ENCODE measurements at places on chromosomes 5 and 9.

DNA sequence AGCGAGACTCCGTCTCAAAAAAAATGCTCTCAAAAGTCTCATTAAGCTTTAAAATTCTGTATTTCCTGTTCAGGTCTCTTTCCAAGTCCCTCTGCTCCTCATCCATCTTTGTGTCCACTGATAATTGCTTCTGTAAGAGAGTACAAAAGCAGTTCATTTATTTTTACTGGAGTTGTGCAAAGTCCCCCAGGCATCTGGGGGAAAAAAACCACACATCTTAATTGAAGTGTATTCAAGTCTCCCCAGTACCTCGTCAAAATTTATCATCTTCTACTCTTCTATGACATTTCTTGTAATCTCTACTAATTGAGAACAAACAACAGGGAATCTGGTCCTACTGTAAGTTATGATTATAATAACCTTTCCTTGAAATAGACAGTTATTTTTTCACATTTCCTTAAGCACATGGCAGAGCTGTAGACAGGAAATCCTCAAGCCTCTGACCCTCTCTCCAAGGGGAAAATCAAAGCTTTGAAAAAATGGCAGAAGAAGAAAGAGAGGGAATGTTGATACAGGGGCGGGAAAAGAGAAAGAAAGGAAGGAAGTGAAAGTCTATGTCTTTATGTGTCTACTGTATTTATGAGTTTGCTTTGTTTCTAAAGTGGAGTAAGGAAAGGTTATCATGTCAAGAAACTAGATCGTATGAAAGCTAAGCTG, 51.5 kb downstream of the RAI14 start:
- no peak for DNase-seq

GRCh38 chr9:128068386-128069205, 564 bp downstream of the SLC25A25 start:
- no peak for DNase-seq

DNA sequence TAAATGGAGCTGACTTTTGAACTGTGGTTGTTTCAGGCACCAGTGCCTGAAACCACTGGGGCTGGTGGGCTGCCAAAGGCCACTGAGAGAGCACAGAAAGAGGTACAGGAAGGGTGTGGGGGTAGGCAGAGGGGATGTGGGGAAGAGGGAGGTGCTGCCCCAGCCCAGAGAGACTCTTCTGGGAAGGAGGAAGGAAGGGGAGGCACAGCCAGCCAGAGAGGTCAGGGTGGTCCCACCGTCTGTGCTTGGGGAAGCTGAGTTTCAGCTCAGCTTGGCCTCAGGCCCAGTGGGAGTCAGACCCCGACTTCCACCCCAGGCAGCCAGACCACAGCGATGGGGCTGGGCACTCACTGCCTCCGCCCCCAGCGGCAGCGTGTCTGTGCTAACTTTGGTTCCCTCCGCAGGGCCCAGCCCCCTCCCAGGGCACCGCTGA, 8.6 kb upstream of the PHYKPL start:
- DNase-seq = no peak

DNA sequence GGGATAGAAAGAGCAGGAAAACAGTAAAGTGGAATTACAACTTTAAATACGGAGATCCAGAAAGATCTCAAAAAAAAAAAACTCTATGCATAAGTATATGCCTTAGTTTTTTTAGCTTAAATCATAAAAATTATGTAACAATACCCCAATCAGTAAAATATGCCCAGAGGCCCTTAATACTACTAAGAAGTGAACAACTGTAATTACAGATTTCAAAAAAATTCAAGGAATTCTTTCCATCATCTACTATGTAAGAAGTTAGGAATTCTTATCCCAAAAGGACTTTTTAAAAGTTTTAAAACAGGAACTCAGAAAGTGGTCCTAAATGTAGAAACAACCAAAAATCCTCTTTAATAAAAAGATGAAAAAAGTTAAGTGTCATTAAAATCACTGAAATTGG, 111.3 kb downstream of the SSBP2 start:
- DNase-seq = no peak

DNA sequence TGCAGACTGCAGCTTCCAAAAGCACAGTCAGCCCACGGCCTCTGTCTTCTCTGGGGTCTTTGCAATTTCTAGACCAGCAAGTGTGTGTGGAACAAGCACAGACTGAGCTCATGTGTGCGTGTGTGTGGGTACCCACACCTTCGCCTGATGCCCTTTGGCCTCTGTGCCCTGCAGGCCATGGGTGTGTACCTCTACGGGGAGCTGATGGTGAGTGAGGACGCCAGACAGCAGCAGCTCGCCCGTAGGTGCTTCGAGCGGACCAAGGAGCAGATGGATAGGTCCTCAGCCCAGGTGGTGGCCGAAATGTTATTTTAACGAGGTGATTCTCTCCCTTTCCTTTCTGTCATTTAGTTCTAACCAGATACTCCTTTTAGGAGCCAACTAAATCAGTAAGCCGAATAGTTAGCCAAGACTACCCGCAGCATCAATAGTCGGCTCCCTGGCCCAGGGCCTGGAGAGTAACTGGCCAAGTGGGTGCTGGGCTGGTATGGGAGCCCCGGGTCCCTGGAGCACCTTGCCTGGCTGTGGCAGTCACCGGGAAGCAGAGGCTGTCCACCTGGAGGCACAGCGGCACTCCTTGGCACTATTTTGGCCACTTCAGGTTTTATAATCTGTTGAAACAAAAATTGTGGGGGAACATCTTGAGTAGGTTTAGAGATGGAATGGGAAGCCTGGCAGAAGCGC, 235.0 kb downstream of the FANCC start:
- DNase-seq = no peak

DNA sequence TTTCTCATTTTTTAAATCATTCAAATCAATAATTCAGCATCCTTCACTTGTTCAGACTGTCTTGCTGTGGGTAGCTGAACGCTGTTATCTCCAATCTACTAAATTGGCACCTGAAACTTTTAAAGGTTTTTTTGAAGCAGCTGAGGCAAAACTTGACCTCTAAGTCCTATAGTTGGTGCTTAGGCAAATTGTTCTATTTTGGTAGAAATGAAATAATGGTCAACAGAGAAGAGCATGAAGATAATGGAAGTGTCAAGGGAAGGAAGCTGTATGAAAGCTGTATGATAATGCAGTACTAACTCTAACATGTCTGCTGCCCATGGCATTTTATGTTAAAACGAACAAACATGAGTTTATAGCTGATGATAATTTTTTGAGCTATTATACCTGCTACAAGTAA, 138.0 kb downstream of the GDNF start:
- DNase-seq = no peak

DNA sequence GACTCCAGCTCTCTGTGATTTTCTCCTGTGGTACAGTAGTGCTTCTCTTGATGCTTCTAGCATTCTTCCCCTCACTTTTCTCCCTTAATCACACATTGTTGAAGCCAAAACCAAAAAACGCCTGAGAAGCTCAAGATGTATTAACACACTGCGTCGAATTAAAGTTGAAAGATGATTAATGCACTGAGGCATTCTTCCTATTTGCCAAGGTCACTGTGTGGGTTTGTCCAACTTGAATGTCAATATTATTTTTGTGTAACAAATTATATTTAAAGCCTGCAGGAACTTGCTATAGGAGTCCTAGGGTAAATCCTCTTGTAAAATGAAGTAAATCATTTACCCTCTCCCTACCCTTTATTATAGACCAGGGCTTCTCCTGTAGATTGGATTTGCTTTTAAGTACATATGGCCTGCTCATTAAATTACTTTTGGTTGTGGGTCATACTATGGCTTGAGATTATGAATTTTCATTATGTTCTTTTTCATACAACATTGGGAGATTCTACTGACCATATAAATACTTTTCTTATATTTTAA, 68.1 kb downstream of the GDA start:
- no peak for DNase-seq

- no peak for DNase-seq
Observed at GRCh38 chr9:116345817-116346216, 192.2 kb downstream of the PAPPA start.

DNA sequence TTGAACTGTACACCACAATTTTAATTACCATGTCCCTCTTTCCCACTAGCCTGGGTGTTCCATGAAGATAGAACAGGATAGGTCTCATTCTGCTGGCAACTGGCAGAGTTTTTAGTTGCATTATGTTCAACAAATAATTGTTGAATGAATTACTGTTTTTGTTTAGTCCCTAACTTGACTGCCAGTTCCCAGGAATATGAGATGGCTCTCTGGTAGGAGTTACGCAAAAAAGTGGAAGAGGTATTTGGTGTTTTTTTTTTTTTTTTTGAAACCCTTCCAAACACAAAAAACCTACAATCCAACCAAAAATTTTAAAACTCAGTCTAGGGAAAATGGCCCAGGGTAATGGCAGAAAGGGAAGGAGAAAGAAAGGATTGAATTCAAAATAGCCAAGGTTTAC, 153.6 kb downstream of the GNAQ start:
- no peak for DNase-seq

- DNase-seq = no peak
Observed at GRCh38 chr9:96255698-96256097, 46.3 kb downstream of the HSD17B3 start.

GRCh38 chr9:122126331-122127261, 33.0 kb downstream of the NDUFA8 start:
- no peak for DNase-seq

DNA sequence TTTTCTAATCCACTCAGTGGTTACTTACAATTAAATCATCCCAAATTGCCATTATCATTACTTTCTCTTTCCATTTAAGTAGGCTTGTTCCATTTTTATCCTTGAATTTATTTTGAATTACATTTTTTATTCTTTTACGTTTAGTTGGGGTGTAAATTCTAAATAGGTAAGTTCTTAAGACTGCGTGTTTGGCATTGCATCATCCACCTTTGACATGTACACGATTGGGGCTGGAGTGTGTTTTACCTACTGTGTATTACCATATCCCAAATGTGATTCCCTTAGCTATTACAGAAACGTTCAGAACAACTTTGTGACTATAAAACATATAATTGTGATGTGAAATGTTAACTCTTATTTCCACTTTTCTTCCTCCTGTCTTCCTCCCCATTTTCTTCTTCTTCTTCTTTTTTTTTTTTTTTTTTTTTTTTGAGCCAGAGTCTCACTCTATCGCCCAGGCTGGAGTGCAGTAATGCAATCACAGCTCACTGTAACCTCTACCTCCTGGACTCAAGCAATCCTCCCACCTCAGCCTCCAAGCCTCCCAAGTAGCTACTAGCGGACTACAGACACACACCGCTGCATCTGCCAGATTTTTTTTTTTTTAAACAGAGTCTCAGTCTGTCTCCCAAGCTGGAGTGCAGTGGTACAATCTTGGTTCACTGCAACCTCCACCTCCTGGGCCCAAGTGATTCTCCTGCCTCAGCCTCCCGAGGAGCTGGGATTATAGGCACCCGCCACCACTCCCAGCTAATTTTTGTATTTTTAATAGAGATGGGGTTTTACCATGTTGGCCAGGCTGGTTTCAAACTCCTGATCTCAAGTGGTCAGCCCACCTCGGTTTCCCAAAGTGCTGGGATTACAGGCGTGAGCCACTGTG, 16.7 kb downstream of the MARVELD2 start:
- no peak for DNase-seq

DNA sequence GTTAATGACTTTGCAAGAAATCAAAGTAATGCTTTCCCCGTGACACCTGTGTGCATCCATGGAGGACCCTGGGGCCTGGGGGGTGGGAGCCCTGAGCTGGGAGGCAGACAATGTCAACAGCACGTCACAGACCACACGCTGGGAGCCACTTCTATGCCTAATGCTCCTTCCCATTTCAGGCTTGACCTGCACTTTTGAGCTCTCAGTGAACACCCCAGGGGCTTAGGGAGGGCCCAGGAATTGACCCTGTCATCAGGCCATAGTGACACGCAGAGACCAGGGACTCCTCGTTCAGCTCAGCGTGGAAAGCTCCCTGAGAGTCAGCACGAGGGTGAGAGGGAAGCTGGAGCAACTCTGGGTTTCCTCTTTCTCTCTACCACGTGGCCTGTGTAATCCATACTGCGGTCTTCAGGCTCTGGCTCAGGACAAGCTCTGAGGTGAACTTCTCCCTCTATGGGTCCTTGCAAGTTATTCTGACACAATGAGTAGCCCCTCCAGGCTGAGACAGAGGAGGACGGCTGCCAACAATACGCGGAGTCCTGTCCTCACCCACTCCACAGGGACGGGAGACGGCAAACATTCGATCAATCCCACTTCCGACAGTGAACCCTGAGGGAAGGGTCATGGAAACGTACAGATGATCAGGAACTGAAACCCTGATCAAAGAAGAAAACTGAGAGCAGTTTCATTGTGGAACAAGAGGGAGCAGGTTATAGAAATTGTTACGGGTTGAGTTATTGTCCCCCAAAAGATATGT, 130.8 kb upstream of the IRX4 start:
- no peak for DNase-seq

GRCh38 chr9:87579781-87580541, 82.3 kb downstream of the DAPK1 start:
- no peak for DNase-seq

GRCh38 chr5:54301220-54301619, 9.2 kb downstream of the ARL15 start:
- no peak for DNase-seq

GRCh38 chr5:148372893-148373292, 10.9 kb upstream of the FBXO38 start:
- DNase-seq = no peak

- DNase-seq = no peak
Observed at GRCh38 chr5:178463321-178464155, 126.7 kb downstream of the COL23A1 start.

- DNase-seq = no peak
Observed at GRCh38 chr9:35001285-35001677, 11.7 kb downstream of the DNAJB5 start.

DNA sequence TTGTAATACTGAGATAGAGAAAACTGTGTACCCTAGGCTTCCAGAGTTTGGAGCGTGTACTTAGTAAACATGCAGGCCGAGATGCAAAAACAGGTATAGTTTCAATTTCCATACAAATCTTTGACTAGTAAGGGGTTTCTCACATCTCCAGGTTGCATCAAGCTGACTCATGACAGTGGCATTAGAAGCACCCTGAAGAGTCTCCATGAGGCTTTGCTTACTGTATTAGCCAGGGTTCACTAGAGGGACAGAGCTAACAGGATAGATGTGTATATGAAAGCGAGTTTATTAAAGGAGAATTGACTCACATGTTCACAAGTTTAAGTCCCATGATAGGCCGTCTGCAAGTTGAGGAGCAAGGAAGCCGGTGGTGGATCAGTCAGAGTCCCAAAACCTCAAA, 275.3 kb upstream of the CDH6 start:
- DNase-seq = no peak

Data from CD4-positive, alpha-beta T cell treated with Interleukin-4 for 1 hour (primary cell).